CD4-positive, alpha-beta memory T cell (primary cell): ENCODE measurements at places on chromosomes 3 and 15. TPM values are rescaled to one million over a fixed set of nuclear protein-coding genes. Genes with fewer than 3 reads are reported as not detected.

GCNT3 gene
- total RNA-seq = not detected

A4GNT gene
- not detected for total RNA-seq

DNA sequence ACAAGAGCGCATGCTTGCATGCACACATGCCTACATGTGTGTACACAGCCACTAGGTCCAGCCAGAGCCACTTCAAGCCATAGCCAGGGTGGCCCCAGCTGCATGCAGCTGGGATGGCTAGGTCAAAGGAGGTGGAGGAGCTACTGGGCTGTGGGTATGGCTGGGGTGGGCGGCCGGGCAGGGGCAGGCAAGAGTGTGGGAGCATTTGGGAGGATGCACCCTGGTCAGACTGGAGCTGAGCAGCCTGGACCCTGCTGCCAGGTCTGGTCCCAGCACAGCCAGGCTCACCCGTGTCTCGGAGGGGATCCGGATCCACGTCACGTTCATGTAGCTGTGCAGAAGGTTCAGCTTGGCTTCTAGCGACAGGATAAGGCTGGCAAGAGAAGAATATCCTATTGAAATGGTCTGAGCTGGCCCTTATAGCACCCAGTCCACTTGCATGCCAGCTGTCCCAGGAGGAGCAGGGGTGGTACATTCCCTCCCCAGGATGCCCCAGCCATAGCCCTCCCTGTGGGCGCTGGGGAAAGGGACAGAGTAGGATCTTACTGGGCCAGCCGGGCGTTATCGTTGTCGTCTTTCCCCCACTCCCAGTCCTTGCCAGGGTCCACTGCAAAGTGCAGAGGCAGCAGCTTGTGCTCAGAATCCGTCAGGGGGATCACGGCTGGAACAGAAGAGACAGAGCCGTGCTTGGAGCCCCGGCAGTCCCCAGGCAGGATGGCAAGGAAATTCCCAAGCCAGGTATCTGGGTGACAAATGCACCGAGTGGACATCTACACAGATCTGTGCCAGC is 160.5 kb downstream of the KLF13 start:
- no peak overlapping the region for H3K27ac ChIP-seq
- H3K36me3 ChIP-seq = no peaks in the 10 kb centered on the region
- no peak for DNase-seq
- peaks cover 46% of the 10 kb centered on the region for H3K4me1 ChIP-seq

DNA sequence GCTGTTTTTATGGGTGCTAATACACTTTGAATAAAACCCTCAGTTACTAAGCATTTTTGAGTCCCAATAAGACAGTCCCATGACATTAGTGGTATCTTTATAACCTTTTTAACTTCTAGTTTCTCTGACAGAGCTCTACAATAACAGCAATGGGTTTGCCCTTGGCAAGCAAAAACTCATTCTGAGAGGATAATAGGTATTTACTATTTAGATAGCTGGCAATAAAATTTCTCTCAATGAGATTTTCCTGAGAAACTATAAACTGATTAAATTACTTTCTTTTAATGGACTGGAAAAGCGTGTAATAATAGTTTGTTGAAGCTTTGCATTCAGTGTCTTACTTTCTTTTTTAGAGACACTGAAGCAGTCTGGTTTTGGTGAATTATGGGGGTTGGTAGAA is 168.0 kb upstream of the MLF1 start:
- no peak for DNase-seq
- no peak overlapping the region for H3K4me3 ChIP-seq
- H3K27me3 ChIP-seq = no peaks in the 10 kb centered on the region
- H3K27ac ChIP-seq = no peak overlapping the region

DNA sequence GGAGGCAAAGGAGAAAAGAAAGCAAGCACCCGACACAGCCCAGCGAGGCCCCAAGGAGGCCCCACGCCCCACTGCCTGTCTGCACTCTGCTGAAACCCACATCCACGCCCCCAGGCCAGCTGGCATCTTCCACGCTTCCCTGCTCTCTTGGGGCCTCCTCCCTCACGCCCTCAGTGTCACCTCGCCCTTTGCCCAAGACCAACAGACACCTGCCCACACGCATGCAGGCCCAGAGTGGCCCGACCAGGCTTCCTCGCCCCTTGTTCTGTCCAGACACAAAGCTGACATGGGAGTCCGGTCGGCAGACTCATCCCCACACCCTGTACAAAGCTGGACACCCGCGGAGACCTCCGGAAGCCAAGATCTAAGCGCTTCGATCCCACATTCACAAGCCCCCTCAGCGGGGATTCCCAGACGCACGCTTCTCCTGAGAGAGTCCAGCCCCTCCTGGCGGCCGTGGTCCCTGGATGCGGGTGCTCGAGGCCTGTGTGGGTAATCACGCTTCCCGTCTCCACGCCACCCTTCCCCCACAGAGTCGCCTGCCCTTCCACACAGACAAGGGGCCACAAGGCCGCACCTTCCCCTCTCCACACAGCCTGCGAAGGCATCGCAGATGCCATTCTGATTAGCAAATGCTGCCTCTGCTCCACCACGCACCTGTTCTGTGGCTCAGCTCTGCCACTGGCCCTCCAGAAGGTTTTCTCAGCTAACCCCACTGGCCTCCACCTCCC is 176.6 kb downstream of the XXYLT1 start:
- H3K4me3 ChIP-seq = no peak overlapping the region
- H3K36me3 ChIP-seq = no peaks in the 10 kb centered on the region
- DNase-seq = no peak
- H3K27ac ChIP-seq = no peak overlapping the region

MINAR1 gene
- total RNA-seq = 0.32 TPM
